Renal cortex interstitium (tissue), 15 donors: ENCODE measurements at places on chromosomes 1 and 21. TPM values are rescaled to one million over a fixed set of nuclear protein-coding genes. Genes with fewer than 3 reads are reported as not detected.

DNA sequence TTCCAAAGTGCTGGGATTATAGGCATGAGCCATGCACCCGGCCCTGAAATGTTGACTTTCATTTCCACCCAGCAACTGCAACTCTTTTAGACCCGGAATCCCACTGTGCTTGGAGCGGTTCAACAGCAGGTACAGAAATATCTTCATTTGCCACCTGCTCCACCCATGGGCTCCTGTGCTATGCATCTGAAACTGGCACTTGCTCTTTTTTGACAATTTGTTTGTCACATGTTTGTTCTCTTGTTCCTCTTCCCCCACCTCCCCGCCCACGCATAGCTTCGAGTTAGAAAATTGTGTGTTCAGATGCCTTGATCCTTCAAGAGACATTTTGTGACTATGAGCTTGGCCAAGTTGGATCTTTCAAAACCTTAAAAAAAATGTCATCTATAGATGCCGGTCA is 2.4 kb upstream of the IFNLR1 start:
- DNase-seq: no peak

GRCh38 chr1:160743266-160743665 is 4.2 kb downstream of the SLAMF7 start:
- DNase-seq: no peak

GRCh38 chr1:44624268-44624901 is 49.9 kb downstream of the TMEM53 start:
- DNase-seq: no peak

DNA sequence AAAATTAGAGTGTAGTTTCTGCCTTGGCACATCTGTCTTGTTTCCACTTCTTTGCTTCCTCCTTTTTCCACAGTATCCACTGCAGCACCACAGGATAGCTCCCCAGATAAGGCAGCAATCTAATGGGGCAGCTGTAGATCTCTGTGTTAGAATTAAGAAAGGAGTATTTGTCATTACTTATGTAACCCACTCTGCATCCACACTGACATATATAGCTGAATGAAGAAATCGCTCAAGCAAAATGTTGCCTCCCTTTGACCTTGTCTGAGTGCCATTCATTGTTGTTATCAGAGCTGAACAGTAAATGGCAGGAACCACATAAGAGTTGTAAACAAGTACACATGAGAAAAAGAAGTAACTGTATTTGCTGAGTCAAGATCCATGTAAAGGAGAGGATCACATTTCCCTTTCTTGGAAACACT is 45.9 kb upstream of the DPH5 start:
- no peak for DNase-seq

- DNase-seq: no peak
These were observed 54.5 kb downstream of the TBCE start for GRCh38 chr1:235421751-235422150.

Gene SEC16B
- polyA plus RNA-seq: 4.4 TPM
